ENCODE measurements at places on chromosomes 7 and 10.

- DNase-seq: no peak
Measured at GRCh38 chr7:100667331-100668068, 6.0 kb upstream of the GNB2 start.

GRCh38 chr7:131619336-131620305, 63.2 kb upstream of the PODXL start:
- DNase-seq: no peak

DNA sequence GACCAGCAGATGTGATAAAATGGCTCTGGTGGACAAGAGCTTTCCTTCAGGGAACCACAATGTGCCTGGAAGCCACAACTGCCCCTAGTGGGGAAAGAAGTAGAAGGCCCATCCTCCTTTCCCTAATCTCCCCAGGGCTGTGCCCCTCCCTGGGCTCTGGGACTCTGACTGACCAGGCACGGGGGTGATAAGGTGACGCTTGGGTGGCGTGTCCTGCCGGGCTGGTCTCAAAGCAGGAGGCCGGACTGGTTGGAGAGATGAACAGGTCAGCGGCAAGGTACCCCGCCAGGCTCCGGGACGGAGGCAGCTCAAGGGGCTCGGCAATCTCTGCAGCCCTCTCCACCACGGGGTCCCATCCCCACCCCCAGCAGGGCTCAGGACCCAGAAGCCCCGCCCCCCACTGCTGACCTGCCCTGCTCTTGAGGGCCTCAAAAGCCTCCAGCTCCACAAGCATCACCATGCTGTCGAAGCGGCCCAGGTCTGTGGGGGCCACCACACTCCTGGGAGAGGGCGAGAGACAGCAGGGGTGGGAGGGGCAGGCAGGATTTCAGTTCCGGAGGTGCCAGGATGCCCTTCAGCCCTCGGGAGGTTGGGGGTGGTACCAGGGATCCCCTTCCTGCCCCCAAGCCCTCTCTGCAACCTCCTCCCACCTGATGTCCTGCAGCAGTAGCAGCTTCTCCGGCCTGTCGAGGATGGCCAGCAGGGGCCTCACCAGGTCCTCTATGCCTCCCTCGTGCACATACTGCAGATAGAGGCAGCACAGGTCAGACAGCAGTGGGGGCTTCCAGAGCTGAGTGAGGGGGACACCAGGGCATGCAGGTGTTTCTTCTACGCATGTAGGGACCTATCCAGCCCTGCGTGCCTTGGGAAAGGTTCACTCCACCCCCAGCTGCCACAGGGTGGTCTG, 12.2 kb downstream of the LZTS2 start:
- DNase-seq: no peak

DNA sequence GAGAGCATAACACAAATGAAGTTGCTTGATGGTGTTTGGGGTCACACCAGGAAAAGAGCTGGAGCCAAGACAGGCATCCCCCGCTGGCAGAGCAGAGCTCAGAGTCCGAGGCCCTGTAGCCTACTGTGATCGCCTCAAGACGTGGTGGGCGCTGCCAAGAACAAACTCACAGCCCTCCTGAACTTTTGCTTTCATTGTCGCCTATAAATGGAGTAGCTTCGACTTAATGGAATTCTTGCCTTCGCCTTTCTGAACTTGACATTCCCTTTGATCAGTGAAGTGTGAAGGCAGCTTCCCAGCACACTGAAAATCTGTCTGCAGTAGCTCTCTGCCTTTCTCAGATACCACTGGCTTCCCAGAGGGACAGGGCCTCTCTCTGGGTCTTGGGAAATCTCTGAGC, 21.3 kb downstream of the CPXM2 start:
- no peak for DNase-seq

- no peak for DNase-seq
Measured at GRCh38 chr7:118902600-118902999, 678.1 kb downstream of the ANKRD7 start.

DNA sequence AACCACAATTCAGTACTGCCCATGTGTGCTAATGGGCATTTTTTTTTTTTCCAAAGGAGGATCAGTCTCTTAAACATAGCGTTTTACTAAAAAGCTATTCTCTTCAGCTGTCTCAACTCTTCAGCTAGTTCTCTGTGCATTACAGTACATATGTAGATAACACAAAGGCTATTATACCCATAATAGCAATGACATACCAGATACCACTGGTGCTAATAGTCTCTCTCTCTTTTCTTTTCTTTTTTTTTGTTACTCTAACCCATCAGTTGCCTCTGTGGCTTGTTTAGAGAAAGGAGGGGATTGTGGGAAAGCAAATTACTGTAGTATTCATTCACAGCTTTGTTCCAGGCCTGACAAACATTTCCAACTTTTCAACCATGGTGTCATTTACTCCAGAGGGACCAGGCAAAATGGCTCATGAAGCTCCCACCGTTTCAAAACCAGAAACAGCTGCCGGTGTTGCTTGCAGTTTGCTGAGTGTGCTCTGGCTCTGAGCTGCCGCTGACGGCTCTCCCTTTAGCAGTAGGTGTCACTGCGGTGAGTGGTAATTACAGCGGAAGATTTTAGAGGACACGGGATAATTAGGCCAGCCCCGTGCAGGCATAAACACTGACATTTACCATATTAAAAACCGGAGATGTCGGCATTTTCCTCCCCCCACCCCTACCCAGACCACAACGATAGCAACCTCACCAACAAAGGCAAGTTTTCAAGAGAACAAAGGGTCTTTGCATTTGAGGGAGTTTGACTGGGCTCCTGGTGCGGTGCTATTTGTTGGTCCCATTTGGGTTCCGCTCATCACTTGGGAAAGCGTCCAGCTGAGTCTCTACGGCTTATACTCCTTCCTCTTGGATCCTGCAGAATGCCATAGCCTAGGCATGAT, 1005.5 kb downstream of the KCNMA1 start:
- DNase-seq: no peak

DNA sequence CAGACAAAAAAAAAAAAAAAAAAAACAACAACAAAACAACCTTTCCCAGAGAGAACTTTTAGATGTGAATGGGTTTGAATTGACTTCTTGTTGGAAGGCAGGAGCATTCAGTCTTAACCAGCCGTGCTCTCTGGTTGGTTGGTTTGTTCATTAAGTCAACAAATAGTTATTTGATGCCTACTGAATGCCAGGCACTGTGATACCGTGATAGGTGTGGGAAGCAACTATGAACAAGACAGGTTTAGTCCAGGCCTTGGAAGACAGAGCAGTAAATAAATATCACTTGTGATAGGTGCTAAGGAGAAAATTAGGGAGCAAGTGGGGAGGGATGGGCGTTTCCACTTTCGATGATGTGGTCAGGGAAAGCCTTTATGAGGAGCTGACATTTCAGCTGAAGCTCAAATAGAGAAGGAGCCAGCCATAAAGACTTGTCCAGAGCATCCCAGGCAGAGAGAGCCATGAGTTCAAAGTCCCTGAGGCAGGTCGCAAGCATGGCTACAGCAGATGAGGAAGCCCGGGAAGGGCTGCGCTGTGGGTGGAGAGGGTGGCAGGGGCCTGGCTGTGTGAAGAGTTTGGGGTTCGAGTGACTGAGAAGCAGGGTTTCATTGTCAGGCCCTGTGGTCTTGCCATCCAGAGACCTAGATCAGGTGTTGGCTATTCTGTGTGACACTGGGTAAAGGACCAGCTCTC, 8.0 kb downstream of the TSPAN15 start:
- DNase-seq: no peak

GRCh38 chr7:151520419-151521261, 945 bp upstream of the RHEB start:
- peak; percentile 23 for DNase-seq

DNA sequence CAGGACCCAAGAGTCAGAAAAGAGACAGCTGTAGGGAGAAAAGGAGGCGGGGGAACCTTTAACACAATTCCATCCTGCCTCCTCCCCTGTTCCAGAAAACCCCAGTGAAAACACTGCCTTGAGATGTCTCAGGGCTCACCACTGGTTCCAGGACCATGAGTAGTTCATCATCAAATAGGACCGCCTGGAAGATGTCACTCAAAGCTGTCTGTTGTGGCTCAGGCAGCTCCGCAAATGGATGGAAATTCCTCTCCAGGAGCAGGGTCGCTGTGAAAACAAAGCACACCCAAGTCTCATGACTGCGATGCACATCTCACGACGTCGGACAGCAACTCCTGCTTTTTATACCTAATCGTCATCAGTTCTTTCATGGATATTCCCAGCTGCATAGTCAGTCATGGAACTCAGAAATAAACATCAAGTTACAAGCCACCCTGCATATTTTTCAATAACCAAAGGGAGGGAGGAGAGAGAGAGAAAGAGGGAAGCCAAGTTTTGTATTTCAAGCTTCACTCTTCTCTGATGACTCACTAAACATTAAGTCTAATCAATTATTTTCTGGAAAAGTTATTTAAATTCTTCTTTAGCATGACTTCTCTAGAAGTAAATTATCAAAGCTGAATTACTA, 49.2 kb downstream of the GSDME start:
- no peak for DNase-seq

- no peak for DNase-seq
Measured at GRCh38 chr7:44965937-44966730, 12.7 kb downstream of the MYO1G start.

DNA sequence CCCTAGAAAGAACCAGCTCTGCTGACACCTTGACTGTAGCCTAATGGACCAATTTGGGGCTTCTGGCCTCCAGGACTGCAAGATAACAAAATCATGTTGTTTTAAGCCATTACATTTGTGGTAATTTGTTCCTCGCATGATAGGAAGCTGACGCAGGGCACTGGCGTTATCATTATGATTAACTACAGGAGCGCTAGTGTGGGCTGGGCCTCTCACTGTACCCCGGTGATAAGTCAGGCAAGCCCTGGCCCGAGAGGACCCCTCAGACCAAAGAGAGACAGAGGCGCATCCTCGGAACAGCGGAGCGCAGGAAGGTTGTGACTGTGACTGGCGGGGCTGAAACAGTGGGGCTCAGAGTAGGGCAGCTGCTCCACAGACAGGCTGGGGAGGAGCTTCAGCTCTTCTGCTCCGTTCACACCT, 150.3 kb upstream of the CHST15 start:
- DNase-seq: no peak
